Testis (tissue), 5 donors: ENCODE measurements at places on chromosomes 5 and 9. TPM values are rescaled to one million over a fixed set of nuclear protein-coding genes. Genes with fewer than 3 reads are reported as not detected.

GRCh38 chr9:130321539-130321938, 56.0 kb downstream of the HMCN2 start:
- DNase-seq, result no peak

DNA sequence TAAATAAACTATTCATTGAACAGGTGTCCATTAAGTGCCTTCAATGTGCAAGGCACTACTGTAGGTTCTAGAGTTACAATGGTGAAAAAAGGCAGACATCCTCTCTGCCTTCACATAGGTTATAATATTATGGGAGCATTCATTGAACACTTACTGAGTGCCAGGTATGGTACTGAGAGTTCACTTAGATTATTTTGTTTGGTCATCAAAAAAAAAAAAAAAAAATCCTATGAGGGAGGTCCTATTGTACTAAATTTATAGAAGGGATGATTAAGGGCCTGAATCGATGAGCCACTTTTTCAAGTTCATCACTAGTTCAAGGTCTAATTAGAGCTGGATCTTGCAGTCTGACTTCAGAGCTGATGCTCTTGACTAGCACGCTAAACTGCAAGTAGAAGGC, 22.8 kb upstream of the PANK3 start:
- DNase-seq, result no peak

GRCh38 chr9:82124090-82124489, 135.5 kb downstream of the SPATA31D1 start:
- no peak for DNase-seq

DNA sequence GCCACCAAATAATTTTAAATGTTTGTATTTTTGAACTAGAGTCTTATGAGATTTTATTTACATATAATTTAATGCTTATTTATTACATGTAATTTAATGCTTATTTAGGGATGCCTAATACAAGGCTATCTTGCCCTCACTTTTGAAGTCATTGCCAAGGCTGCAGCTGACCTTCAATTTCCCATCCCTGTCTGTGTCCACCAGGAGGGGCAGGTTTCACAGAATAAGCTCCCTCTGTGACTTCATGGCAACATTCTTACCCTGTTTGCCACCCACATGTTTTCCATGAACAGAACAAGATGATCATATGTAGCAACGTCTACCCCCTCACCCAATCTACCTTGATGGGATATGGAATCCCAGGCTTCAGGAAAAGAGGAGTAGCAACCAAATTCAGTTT, 27.0 kb downstream of the C5 start:
- DNase-seq, result no peak

DNA sequence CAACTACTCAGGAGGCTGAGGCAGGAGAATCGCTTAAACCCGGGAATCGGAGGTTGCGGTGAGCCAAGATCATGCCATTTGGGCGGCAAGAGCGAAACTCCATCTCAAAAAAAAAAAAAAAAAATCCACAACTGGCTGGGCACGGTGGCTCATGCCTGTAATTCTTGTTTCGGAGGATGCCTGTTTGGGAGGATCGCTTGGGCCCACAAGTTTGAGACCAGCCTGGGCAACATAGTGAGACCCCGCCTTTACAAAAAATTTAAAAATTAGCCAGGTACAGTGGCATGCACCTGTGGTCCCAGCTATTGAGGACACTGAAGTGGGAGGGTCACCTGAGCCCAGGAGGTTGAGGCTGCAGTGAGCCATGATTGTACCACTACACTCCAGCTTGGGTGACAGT, 1.9 kb upstream of the EIF4EBP3 start:
- no peak for DNase-seq

- DNase-seq, result peak; percentile 32
Observed at GRCh38 chr5:149932445-149933350, 11.9 kb downstream of the PDE6A start.

- no peak for DNase-seq
Observed at GRCh38 chr5:157026789-157027424, 32.0 kb downstream of the HAVCR1 start.

DNA sequence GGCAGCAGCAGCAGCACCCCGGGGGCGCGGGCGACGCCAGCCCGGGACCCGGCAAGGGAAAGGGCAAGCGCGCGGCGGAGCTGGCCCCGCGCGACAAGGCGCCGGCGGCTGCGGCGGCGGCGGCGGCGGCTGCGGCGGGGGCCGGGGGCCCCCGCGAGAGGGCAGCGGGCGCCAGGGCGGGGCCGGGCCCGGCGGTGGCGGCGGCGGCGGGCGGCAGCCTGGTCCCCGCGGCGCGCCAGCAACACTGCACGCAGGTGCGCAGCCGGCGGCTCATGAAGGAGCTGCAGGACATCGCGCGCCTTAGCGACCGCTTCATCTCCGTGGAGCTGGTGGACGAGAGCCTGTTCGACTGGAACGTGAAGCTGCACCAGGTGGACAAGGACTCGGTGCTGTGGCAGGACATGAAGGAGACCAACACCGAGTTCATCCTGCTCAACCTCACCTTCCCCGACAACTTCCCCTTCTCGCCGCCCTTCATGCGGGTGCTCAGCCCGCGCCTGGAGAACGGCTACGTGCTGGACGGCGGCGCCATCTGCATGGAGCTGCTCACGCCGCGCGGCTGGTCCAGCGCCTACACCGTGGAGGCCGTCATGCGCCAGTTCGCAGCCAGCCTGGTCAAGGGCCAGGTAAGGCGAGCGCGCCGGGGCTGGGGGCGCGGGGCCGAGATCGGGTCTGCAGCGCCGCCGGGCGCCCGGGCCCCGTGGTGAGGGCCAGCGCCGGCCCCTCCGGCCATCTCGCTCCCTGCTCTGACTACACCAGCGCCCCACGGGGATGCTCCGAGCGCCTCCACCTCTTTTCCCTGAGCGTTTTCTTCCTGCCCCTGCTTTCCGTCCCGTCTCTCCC, at the start of gene UBE2QL1:
Gene UBE2QL1, plus strand, starts transcription at position 238 of the 843 bp plus-strand sequence. Its CDS starts 35 bp downstream, at position 273.
- peak; percentile 26 for DNase-seq

DNA sequence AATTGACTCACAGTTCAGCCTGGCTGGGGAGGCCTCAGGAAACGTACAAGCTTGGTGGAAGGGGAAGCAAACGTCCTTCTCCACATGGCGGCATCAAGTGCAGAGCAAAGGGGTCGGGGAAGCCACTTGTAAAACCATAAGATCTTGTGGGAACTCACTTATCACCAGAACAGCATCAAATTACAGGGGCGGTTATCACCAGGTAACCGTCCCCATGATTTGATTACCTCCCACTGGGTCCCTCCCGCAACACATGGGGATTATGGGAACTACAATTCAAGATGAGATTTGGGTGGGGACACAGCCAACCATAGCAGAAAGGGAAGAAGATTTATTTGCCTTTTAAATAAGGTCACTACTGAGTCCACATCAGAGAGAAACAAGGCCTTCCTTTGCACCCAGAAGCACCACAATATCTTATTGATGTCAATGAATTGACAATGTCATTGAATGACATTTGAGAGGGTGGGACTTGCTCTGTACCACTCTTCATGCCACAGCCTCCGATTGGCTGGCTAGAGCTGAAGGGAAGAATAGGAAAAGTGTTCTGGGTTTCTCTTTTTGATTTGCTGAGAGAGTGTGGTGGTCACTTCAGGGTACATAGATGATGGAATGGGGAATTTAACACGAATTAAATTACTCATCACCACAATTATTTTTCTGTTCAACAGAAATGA, 11.0 kb downstream of the SKP2 start:
- DNase-seq, result no peak

DNA sequence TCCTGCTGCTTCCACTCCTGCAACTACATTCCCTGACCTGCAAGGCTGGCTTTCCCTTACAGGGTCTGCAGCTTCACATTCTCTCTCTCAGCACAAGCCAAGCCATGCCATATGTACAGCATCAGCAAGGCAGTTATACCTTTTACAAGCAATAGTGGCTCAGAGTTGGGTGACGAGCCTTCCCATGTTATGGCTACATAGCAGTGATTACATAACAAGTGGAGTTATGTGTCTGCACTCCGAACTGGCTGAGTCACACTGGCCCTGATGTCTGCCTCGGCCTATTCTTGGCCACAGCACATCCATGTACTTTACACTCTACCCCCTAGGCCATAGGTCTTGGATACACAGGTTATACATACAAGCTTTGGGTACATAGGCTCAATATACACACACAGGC, 52.0 kb upstream of the SNCAIP start:
- no peak for DNase-seq

- DNase-seq, result no peak
Observed at GRCh38 chr5:84861306-84861705, 476.6 kb upstream of the EDIL3 start.

DNA sequence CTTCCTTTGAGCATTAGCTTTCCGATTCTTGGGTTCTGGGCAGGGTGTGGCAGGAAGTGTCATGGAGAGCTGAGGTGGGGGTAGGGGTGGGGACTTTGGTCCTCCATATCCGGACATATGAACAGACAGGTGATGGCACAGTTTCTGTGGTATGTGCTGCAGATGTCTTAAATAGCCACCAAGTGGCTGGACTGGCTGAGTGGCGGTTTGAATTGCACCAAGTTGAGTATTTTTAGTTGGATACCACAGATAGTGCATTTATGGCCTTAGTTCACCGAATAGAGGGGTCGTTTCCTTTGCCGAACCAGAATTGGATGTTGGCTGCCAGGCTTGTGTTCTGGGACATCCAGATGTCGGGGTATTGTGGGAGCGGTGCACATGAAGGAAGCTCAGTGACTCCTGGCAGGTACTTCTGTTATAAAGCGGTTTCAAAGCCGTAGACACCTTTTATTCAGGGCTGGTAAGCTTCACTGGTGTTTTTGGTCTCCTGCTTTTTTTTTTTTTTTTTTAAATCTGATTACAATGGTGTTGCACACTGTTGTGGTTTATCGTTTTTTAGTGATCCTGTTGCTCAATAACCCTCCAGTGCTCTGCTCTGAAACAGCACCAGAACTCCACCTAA, 15.1 kb upstream of the TNFAIP8 start:
- no peak for DNase-seq

GRCh38 chr5:69468631-69469030, 24.0 kb upstream of the OCLN start:
- no peak for DNase-seq

GRCh38 chr9:90927496-90927895, 125.9 kb downstream of the SYK start:
- DNase-seq, result no peak

DNA sequence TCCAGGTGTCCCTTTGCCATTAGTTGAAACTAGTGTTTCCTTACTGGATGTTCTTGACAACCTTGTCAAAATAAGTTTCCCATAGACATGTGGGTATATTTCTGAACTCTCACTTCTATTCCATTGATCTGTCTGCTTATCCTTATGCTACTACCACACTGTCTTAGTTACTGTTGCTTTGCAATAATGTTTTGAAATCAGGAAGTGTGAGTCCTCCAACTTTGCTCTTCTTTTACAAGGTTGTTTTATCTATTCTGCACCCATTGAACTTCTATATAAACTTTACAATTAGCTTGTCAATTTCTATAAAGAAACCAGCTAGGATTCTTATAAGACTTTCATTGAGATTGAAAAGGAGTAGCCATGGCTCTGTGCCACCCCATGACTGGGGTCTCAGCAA, 24.3 kb downstream of the CD14 start:
- no peak for DNase-seq

- no peak for DNase-seq
Observed at GRCh38 chr9:90629354-90629753, 13.3 kb downstream of the DIRAS2 start.

DNA sequence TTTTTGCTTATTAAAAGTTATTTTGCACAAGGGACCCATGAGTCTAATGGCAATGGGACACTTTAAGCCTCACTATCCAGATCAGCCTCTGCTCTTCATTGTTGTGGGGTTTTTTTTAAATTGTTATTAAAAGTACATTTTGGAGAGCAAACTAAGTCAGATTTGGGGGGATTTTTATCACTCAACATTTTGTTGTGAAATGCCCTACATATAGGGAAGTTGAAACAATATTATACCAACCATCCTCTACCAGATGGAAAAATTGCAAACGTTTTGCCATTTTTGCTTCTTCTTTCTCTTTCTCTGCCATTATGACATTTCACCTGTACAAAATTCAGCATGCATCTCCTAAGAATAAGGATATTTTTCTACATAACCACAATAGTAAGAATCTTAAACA, 75.3 kb downstream of the SLC1A3 start:
- DNase-seq, result no peak

GRCh38 chr5:133371371-133372155, 240.8 kb downstream of the FSTL4 start:
- DNase-seq, result no peak

- DNase-seq, result no peak
Observed at GRCh38 chr9:68983522-68984424, 30.1 kb downstream of the PRKACG start.

DNA sequence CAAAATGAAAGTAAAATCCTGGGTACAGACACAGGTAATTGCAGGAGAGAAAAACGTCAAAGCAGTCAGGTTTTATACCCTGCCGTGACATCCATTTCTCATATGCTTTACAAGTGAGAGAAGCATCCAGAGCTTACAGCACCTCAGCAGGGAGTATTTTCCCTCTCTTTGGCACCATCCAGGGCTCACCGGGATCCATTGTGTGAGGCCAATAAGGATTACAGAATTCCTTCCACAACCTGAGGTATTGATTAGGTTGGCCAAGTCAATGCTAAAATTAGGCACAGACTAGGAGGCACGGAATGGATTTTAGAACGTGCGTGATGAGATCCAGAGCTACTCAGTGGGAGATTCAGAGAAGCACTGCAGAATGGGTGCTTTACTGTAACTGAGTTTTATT, 296.6 kb downstream of the FBXL7 start:
- no peak for DNase-seq

GRCh38 chr9:126919193-126919592, 4.6 kb downstream of the RALGPS1 start:
- DNase-seq, result no peak

GRCh38 chr9:136189394-136190236, 15.3 kb downstream of the LHX3 start:
- no peak for DNase-seq

- DNase-seq, result no peak
Observed at GRCh38 chr5:6833406-6833805, 120.2 kb downstream of the TENT4A start.

DNA sequence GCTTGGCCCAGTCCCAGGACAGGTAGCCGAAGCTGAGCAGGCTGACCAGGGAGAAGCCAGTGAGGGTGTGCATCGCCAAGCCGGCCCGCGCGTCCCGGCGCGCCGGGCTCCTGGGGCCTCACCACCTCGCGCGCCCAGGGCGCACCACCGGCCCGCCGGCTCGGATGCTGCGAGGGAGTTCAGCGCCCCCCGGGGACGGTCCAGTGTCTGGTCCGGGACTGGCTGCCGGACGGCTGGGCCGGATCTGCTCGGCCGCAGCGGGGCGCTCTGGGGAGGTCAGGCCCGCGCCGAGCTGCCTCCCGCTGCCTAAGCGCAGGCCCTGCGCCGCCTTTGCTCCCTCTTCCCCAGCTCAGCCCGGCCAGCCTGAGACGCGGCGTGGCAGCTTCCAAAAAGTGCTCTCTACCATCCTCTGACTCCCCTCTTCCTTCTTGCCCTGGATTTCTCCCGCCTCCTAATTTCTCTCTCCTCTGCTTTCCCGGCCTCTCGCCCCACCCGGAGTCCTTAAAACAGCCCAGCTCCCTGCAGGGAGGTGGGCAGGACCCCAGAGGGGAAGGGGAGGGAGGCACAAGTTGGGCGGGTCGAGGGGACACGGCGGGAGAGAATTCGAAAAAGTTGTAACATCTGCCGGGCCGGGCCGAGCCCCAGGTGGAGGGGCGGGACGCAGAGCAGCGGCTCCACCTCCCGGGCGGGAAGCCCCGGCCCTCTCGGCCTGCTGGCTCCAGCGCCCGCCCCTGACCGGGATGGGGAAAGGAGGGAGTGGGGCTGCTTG, at the start of gene ARSI:
Gene ARSI, minus strand, starts transcription at position 605 of the 769 bp plus-strand sequence. Its CDS starts 532 bp downstream, at position 73.
- no peak for DNase-seq

FBP1 gene
- total RNA-seq, result 3.8 TPM

IRX1 gene
- 0.19 TPM for total RNA-seq

HRH2 gene
- 0.47 TPM for total RNA-seq

LRRC19 gene
- total RNA-seq, result 0.08 TPM

KIF24 gene
- total RNA-seq, result 20.0 TPM

RMRP gene
- 15,053 TPM for total RNA-seq

SMIM33 gene
- total RNA-seq, result 0.16 TPM

NUTM2F gene
- 3.9 TPM for total RNA-seq

RIOK2 gene
- total RNA-seq, result 26.5 TPM
